ENCODE measurements at places on chromosomes 4 and X.

- DNase-seq, result no peak
Observed at GRCh38 chr4:137015426-137016409, 516.6 kb downstream of the PCDH18 start.

- no peak for DNase-seq
Observed at GRCh38 chr4:58465031-58465430, 1354.8 kb upstream of the IGFBP7 start.

DNA sequence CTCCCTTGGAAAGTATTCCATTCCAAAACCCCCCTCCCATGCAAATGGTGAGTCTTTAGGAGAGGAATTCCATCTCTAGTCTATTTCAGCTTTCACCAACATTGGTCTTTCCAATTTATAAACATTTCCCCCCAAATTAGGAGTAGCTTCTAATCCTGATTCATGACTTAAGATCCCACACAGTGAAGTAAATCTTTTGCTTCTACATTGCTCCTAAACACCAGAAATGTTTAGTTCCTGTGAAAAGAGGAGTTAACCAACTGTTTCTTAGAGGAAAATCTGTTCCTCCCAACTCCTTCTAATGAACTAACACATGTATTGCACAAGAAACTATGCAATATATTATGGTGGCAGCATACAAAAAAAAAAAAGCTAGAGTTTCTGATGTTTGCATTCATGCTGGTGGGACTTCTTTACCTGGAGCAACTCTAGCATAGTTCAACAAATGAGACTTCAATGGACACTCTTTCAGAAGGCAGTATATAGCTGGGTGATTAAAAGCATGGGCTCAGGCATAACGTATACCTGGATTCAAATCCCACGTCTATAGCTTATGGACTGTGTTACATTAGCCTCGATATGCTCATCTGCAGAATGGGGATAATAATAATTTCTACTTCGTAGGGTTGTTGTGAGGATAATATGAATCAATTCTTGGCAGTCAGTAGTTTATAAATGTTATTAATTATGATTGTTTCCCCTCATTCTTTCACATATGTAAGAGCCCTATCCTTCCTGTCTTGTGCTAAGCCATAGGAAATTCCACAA lies 131.6 kb upstream of the TMEM164 start:
- DNase-seq, result no peak

GRCh38 chr4:189548484-189549125 lies 392.1 kb upstream of the FRG1 start:
- no peak for DNase-seq

DNA sequence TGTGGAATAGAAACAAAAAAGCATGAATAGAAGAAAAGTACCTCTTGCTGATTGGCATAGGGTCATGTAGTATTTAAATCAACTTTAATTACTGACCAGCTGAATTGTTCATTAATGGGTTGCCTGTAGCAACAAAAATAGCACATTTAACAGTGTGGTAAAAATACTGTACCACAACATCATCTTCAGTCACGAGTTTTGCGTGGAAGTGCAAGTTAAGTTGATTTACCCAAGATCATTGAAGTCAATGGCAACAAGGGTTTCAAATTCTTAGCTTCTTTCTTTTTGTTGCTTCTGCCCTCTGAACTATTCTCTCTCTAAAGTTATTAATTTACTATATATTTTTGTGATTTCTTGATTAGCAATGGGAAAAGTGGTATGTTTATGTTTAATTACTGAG lies 526.6 kb downstream of the C4orf33 start:
- no peak for DNase-seq

- DNase-seq, result no peak
Observed at GRCh38 chr4:71400810-71401209, 62.0 kb downstream of the SLC4A4 start.

- no peak for DNase-seq
Observed at GRCh38 chrX:68936126-68936525, 107.3 kb downstream of the EFNB1 start.

DNA sequence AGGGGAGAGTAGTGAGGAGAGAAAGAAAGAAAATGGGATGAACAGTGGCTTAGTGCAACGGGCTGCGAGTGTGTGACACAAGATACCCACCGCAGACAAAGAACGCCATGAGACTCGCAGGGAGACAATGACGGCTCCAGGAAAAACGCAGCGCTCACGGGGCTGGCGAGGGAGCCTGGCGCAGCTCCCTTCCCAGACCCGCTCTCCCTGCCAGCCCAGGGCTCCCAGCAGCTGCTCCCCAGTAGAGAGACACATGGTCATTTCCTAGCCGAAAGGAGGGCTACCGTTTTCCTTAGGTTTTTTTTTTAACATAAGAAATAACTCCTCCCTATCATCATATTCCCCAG lies 149.5 kb downstream of the MAML3 start:
- DNase-seq, result no peak

GRCh38 chr4:184688447-184688846 lies 38.9 kb downstream of the PRIMPOL start:
- DNase-seq, result no peak

DNA sequence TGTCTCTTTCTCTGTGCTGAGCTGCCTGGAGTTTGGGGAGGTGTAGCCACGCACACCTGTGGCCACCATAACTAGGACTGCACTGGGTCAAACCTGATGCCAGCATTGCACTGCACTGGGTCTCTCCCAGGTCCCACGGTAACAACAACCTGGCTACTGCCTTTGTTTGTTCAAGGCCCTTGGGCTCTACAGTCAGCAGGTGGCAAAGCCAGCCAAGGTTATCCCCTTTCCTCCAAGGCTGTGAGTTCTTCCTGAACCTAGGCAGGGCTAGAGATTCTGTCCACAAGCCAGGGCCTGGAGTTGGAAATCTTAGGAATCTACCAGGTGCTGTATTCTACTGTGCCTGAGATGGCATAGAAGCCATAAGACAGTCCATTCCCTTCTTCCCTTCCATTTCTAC lies 126.7 kb upstream of the MAGEE2 start:
- no peak for DNase-seq

DNA sequence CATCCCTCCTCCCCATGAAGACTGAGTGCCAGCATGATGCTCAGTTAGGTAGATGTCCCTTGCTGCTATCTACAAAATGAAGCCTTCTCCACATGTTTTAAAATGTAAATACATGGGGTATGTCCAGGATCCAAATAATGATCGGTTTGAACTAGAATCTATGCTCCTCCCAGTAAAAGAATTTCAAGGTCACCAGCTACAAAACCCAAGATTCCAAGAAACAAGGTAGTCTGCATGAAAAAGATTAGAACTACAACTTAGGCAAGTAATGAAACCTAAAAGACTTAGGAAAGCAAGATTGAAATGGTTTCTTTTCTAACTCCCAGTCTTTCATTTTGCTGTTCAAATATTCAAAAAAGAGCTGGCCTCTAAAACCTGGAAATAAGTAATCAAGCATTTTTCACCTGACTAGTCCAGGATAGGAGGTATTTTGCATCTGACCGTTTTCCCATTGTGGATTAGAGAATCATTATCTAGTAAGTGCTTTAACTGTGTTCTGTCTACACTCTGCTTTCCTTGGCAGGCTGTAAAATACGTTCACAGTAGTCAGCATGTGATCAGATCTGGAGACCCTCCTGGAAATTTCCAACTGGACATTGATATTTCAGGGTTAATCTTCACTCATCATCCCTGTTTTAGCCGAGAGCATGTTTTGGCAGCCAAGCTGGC lies 57.4 kb downstream of the CC2D2A start:
- DNase-seq, result no peak

All from activated T-cell treated with anti-CD3 and anti-CD28 coated beads, Interleukin-2, amount 50 U/mL, for 4 hours (primary cell).